ENCODE measurements at places on chromosomes 2 and 18.

DNA sequence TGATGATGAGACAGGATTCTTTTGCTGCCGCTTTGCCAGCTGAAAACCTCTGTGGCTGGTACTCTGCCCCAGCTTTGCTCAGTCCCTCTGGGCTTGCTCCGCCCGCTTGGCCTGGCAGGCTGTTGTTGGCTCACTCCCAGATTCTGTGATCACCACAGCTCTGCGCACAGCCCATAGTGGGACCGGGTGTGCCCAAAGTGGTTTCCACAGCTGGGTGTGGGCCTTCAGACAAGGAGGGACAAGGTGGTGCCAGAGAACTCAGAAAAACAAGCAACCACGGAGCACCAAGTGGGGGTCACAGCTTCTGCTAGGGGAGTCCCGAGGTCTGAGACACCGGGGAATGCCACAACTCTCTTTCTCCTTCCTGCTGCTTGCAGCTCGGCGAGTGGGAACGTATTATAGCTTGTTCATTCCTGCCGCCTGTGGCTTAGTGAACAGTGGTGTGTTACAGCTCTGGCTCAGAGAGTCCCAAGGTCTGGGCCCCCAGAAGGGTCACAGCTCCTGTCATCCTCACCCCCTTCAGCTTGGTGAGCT lies 9.2 kb upstream of the KYNU start:
- peak; percentile 75 for DNase-seq

DNA sequence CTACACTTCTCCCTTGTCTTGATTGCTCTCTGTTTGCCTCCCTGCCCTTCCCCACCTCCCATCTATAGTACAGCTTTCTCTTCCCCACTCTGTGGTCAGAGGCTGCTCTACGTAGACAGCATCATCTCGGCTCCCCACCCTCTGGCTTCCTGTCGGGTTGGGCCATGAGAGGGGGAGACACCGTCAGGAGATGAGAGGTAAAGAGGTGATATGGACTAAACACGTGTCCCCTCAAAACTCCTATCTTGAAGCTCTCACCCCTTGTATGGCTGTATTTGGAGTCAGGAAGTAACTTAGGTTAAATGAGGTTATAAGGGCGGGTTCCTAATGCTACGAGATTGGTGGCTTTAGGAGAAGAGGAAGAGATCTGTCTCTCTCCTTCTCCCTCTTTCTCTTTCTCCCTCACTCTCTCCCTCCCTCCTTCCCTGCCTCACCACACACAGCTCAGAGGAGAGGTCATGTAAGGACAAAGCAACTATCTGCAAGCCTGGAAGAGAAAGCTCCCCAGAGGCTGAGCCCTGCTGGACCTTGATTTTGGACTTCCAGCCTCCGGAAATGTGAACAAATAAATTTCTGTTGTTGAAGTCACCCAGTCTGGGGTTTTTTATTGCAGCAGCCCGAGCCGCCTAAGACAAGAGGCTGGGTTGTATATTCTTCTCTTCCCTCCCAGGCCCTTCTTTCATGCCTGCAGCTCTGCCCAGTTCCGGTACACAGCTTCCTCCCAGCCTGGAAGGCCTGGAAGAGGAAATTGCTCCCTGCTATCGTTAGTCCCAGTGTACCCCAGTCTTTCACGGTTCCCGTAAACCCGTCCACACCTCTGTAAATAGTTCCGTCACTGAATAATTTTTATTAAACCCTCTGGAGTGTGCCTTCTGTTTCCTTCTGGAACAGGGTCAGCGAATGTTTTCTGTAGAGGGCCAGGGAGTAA lies 138.0 kb downstream of the AKAIN1 start:
- no peak for DNase-seq

DNA sequence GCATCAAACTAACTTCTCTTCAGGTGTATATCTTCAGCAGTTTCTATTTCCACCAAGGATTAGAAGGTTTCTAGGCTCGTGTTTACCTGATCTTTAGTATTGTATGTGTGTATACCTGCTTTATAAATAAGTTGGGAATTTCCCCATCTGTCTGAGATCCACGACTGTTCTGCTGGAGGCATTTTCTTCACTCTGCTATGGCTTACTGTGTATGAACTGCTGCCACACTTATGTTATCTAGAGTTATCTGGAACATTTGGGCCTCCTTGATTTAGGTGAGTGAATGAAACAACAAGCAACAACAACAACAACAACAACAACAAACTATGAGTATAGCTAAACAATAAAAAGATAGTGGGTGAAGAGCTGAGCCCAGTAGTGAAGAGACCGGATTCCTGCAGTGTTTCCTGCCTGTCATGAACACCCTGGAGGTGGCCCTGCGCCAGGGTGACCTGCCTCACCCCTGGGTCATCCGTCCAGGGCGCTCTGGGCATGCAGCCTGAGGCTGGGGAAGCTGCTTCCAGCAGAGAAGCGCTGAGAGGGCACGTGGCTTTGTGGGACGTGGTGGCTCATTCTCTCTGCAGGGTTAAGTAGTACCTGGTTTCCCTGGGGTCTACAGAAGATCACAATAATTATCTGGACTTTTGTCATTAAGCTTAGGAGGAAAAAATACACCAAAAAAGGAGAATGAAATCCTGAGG lies 56.1 kb upstream of the GATA6 start:
- DNase-seq: peak; percentile 74

- no peak for DNase-seq
Observed at GRCh38 chr2:102025016-102025501, 33.3 kb downstream of the IL1R2 start.

DNA sequence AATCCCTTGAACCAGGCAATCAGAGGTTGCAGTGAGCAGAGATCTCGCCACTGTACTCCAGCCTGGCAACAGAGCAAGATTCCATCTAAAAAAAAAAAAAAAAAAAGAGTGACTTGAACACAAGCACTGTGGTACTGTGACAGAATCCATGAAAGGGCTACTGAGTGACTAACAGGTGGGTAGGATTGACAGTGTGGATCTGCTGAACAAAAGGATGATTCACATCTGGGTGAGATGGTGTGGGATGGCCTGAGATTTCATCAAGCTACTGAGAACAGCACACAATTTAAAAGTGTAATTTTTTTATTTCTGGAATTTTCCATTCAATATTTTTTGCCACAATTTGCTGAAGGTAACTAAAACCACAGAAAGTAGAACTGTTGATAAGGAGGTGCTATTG lies 13.3 kb upstream of the SP3 start:
- DNase-seq: no peak

- DNase-seq: no peak
Observed at GRCh38 chr2:128452024-128452411, 133.3 kb upstream of the HS6ST1 start.

GRCh38 chr18:21742315-21742687 lies 1.7 kb downstream of the MIB1 start:
- DNase-seq: no peak

DNA sequence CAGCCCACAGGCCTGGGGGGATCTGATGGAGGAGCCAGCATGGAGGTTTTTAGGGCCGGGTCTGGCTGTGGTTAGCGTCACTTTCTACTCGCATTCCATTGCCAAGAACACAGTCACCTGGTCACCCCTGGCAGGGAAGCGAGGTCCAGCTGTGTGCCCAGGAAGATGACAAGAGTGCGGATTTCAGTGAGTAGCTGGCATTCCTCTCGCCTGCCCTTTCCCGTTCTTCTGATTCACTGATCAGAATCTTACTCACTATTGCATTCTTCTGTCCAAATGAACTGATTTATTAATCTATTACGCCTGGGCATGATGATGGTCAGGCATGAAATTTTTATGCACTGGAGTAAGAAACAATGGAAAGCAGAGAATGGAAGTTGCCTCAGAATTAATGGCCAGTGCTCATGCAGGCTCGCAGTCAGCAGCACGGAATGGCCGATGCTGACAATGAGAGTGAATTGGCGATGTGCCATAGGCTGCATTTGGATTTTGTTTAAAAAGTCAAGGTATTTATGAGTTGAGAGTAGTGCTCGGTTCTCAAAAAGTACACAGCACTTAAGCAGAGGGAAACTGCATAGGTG lies 76.4 kb upstream of the MGAT5 start:
- no peak for DNase-seq

DNA sequence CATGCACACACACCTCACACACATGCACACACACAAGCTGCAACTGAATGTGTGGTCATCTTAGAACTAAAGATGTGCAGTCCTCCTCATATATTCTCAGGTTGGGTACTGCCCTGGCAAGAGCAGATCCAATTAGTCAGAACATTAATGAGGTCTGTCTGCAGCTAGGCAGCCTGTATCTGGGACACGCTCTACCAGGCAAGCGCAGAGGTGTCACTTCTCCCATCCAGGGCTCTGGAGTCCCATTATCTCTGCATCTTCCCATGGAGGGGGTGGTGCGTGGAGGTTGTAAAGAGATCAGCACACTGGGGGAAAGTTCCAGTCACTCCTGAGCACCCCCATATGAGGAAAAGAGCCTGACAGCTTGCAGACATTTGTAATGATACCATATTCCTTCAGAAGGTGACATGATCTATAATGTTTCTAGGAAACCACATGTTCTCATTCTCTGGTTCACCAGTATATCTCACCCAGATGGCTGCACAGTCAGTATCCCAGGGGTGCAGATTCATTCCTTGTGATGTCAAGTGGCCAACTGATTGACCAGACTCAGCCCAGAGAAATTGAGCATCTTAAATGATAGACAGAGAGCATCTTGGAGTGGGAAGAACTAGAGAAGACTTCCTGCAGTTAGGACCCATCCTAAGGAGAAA lies 95.4 kb downstream of the RTN4 start:
- no peak for DNase-seq

DNA sequence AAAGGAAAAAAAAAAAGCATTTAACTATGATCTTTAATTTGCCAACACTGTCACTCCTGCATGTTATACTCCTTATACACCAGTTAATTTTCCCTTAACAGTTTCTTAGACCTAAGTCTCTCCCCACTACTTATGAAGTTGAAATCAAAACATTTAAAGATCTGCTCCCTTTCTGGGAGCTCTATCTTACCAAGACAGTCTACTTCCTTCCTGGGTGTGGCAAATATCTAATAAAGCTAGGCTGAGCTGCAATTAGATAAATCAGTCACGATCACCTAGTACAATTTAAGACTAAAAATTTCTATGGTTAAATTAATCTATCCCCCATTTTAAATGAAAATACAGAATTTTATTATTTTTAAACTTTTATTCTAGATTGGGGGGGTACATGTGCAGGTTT lies 33.4 kb downstream of the PUM2 start:
- DNase-seq: no peak

DNA sequence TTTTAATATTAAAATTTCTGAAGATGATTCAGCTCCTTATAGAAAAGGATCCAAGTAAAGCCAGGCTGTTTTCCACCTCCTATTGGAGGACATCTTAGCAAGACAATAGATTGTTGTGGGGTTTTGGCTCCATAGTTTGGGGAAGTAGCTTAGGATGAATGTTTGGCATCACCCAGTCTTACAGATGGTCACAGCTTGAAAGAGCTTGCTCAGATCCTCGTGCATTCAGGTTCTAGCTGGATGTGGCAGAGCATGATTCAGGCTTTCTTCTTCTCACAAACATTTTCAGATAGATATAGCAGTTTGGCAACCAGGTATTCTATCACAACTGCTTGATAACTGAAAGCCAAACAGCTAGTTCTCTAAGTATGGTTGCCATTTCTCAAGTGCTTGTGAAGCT lies 23.6 kb upstream of the PDCL3 start:
- DNase-seq: no peak

GRCh38 chr2:41498781-41499180 lies 549.0 kb upstream of the PKDCC start:
- DNase-seq: no peak

DNA sequence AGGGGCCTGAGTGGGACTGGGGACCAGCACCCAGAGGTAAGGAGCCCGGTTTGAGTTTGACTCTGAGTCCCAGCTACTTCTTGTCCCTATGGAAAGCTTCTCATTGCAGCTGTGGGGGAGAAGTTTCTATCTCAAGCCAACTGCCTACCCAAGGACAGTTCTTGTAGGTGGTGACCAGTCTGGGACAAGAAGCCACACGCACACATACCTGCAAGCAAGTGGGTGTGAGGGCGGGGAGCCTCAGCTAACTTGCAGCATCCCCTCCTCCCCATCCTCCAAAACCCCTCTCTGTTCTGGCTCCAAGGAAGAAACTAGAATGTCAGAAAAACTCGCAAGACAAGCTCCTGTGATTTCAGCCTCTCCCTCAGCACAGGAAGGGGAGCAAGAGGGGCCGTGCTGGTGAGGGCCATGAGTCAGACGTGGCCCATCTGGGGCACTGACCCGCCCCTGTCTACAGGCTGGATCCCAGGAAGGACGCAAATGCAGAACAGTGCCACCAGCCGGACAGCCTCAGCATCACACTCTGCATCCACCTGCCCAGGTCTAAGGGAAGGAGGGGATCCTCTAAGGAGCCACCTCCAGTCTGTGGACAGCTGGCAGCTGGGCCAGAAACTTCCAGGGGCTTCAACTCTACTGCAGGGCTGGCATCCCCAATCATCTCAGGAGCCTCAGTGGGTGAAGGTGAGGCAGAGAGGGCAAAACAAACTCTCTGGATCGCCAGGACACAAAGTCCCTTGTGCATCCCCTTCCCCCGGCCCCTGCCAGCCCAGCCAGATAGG lies 103.4 kb downstream of the TNS1 start:
- DNase-seq: peak; percentile 68

DNA sequence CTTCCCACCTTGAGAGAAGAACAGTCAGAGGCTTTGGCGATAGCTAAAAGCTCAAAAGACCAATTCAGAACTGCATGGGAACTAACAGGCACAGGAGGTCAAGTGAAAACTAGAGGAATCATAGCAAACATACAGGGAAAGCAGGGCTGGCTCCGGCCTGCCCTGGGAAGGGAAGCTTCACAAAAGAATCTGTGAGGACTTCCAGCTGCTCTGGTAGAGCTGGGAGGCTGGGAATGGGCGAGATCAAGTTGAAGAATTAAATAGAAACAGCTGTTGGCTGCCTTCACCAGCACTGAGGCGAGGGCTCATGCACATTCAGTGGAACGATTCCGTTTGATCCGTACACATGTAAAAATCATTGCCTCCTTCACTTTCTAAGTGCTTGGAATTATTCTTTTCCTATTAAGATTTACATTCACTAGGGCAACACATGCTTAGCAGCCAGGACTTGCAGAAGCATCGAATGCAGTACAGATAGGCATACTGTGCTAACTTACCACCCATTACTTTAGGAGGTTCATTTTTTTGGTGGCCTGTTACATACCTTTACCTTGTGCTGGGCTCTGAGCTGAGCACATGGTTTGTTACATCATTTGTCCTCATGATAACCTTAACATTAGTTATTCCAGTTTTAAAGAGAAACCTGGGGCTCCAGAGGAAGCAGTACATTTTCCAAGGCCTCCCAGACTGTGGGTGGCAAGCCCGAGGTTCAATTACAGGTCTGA lies 125.4 kb upstream of the RNF152 start:
- peak; percentile 9 for DNase-seq

GRCh38 chr2:188678882-188679281 lies 295.3 kb upstream of the COL3A1 start:
- no peak for DNase-seq

- DNase-seq: no peak
Observed at GRCh38 chr2:26840937-26841610, 6.9 kb upstream of the DPYSL5 start.

- DNase-seq: no peak
Observed at GRCh38 chr2:197405582-197405981, 29.2 kb downstream of the SF3B1 start.

DNA sequence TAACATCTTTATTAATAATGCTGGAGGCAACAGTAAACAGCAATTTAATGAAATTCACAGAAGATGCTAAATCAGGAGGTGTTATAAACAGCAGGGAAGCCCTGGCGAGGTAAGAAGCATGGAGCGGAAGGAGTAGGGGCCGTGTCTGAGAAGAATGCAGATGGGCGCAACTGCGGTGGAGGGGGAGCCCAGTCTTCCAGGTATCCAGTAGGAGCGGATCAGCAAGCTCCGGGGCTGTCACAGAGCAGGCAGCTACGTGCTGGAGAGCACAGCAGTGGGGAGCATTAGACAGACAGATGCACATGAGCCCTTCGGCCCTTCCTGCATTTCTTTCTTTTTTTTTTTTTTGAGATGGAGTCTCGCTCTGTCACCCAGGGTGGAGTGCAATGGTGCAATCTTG lies 82.3 kb downstream of the SH3RF3 start:
- DNase-seq: no peak
